ENCODE measurements at places on chromosomes 6 and 20.
A peak's percentile ranks its signal among the peaks of the same experiment; 100 is the strongest.

DNA sequence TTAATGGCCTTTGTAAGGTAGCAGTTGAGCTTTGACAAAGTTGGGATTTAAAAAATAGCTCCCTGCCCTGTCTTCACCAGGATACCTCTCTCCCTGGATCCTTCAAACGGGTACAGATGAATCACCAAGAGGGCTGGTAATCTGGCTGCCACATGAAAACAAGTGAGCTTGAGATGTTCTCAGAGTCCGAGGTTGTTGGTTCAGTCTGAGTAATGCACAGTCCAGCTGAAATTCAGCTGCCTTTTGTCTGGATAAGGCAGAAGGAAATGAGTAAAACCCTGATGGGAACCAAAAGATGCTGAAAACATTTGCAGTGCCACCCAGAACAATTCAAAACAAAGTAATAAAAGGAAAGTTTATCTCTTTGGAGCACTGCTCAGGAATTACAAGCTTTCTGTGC lies 86.8 kb downstream of the GJA1 start:
- DNase-seq = peak; percentile 96

DNA sequence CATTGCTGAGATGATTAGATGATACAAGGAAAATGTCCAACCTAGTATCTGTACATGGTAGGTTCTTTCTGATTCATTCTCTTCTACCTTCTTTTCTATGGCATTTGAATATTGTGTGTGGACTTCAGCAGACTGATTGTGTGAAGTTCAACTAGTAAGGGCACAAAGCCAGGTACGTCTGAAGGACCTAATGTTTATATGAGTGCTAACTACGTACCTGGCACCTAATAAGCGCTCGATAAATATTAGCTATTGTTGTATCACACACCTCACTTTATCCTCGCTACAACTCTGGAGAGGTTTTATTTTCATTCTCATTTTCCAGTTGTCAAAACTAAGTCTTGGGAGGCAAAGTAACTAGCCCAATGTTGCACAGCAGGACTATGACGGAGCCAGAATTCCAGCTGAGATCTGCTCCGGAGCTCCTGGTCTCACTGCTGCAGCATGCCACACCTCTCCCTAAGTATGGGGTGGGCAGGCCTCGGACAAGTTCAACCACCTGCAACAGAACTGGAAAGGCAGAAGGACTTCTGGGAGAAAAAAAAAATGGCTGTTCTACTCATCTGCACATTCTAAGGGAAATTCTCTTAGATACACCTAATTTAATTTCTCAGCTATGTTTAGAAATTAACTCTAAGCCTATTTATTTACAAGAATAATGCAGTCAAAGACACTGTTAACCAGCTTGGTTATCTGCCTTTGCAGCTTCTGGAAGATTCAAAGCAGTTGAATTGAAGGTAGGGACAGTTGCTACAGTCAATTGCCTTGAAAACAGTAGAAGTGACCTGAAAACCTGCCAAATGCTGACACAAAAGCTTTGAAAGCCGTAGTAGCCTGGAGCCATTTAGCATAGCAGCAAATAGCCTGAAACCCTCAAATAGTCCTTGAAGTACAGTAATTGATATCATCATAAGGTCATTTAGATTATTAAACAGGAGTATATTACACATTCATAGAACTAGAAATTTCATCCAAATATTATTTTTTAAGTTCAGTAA lies 165.0 kb downstream of the PDE7B start:
- peak; percentile 61 for DNase-seq

- no peak for DNase-seq
Measured at GRCh38 chr6:167734662-167735083, 92.0 kb upstream of the AFDN start.

- DNase-seq = no peak
Measured at GRCh38 chr6:360764-361373, 30.7 kb upstream of the IRF4 start.

GRCh38 chr6:15690510-15690909 lies 27.7 kb upstream of the DTNBP1 start:
- DNase-seq = no peak

DNA sequence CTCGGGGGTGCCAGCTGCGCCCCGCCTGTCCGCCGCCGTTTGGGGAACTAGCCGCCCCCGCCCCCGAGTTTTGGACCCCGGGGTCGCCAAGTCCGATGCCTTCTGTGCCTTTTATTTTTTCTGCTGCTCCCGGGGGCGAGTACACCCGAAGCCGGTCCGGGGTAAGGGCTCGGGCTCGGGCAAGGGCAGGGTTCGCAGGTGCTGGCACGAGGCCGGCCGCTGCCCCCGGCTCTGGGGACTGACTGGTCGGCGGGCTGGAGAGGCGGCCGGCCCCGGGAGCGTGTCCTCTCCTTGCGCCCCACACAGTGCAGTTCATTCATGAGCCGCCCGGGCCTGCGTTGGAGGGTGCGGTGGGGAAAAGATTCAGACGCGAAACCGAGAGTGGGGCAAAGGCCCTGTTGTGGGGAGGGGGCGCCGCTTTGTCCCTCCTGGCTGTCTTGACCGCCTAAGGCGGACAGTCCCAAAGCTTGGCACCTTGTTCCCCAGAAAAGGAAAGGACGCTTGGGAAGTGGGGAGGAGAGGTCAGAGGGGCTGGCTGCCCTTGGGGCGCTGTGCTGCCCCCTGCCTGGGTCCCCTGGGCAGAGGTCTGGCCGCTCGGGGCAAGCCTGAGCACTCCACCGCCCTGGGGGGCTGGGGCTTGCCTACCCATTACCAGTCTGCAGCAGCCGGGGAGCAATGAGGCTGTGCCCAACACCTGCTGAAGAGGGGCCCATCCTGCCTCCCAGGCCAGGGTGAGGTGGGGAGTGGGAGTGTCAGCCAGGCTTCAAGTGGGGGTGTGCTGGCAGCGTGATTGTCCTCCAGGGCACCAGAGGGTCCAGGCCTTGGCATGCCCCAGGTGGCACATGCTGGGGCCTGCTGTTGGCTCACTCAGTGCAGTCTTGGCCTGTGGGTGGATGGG lies 915 bp downstream of the TMEM63B start:
- peak; percentile 51 for DNase-seq

DNA sequence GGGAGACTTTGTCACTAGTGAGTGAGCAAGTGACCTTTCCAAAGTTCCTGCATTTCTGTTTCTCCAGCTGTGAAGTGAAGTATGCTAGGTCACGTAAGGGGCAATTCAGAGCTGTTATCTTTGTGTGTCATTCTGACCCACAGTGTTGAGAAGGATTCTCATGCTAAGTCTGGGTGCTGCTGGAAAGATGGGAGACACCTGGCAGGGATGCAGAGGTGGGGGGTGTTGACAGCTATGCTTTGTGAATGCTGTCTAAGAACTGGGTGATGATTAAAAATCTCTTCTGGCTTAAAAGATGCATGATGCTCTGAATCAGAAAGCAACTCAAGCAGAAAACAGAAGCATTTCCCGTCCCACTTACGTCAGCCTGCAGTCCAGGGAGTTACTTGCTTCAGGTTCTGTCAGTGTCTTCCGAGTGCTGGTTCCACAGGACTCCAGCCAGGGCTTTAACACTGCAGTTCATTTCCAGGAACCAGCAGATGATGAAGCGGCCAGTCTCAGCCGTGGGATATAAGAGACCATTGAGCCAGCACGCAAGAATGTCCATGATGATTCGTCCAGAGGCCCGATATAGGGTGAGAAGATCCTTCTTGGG lies 30.9 kb upstream of the ASXL1 start:
- DNase-seq = peak; percentile 56

Data from EL (cell line).